Fibroblast of skin of left biceps (primary cell): ENCODE measurements at places on chromosomes 16 and 17.

DNA sequence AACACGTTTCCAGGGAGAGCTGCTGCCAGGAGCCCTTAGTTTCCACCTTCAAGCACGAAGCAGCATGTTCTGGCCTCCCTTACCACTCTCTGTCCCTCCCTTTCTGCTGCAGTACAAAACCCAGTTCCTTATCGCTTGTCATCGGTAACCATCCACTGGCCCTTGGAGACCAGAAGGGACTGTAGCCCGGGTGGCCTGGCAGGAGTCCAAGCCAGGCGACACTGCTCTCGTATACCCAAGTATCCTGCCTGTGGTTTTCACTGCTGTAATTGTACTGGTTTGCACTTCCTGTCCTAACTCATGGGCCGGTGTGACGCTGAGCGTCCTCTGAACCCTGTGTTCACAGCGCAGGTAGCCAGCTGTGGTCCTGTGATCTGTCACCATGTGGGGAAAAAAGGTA lies 81.1 kb downstream of the MAF start:
- DNase-seq = no peak

DNA sequence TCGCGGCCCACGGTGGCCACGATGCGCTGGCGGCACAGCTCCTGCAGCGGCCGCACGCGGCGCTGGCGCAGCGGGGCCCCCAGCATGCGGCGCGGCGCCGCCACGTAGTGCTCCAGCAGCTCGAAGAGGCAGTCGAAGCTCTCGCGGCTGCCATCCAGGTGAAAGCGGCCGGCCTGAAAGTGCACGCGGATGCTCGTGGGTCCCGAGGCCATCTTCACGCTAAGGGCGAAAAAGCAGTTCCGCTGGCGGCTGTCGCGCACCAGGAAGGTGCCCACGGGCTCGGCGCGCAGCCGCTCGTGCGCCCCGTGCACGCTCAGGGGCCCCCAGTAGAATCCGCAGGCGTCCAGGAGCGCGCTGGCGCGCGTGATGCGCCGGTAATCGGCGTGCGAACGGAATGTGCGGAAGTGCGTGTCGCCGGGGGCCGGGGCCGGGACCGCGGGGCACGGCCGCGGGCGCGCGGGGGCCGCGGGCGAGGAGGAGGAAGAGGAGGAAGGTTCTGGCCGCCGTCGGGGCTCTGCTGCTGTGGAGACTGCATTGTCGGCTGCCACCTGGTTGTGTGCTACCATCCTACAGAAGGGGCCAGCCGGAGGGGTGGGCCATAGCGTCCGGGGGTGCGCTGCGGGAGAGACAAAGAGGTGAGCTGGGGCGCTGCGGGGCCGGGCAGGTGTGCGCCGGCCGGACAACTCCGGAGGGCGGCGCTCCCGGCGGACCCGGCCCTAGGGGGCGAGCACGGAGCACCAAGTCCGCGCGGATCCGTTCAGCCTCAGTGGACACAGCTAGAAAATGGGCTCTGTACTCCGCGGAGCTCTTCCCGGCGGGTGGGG lies 879 bp downstream of the SOCS1 start:
- no peak for DNase-seq

GRCh38 chr17:54864636-54865356 lies 35.9 kb upstream of the TOM1L1 start:
- no peak for DNase-seq

DNA sequence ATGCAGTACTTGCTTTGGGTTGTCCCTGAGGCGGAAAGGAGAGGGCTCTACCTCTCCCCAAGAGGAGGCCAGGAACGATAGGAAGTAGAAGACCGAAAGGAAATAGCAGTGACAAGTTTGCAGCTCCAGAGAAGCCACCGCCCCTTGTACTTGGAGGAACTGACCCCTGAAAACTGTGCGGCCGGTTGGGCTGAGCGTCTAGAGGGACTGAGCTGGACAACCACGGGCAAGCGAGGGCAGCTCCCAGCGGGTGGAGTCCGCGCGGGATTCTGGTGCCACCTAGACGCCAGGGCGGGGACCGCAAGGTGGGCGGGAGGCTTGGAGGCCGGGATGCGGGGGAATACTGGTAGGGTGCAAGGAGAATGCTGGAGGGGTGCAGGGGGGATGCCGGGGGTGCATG lies 1.3 kb upstream of the SLC6A4 start:
- no peak for DNase-seq

GRCh38 chr17:21253646-21254441 lies 634 bp upstream of the NATD1 start:
- no peak for DNase-seq

DNA sequence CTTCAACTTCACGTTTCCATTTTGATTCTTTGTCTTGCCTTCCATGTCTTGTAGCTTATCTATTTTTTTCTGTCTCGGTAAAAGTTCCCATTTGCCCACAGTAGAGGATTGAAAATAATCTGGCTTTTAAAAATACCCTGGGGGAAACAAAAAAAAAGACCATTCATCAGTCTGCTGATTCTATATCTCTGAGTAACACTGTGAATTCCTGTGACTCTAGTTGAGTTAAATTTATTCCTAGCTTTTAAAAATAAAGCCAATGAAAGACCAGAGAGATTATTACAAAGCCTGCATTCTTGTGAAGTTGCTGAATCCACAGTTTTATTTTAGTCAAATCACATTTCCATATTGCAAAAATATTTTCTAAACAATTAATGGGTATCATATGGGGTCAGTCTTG lies 532.3 kb downstream of the CDH13 start:
- DNase-seq = no peak

DNA sequence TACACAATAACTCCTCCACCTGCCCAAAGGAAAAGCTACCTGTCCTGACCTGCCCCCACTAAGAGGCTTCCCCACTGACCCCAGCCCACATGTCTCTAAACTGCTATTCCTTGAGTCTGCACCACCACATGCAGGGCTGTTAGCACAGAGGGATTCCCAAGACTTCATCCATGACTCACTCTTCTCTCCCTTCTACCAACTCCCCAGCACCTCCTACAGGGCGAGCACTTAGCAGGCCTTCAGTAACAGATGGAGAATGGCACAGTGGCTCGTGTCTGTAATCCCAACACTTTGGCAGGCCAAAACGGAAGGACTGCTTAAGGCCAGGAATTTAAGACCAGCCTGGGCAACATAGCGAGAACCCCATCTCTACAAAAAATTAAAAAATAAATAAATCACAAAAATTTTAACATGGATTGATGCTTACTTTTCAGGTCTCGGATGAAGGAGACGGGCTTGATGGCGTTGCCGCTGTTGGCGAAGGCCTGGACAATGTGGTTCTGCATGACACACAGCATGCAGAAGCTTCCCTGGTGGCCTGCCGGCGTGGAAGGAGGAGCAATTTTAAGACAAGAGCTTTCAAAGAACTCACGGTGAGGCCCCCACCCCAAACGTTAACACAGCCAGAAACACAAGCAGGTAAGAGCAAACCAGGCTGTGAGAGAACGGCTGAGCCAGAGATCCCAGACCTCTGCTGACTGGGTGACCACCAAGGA lies 12.0 kb downstream of the USP36 start:
- no peak for DNase-seq

DNA sequence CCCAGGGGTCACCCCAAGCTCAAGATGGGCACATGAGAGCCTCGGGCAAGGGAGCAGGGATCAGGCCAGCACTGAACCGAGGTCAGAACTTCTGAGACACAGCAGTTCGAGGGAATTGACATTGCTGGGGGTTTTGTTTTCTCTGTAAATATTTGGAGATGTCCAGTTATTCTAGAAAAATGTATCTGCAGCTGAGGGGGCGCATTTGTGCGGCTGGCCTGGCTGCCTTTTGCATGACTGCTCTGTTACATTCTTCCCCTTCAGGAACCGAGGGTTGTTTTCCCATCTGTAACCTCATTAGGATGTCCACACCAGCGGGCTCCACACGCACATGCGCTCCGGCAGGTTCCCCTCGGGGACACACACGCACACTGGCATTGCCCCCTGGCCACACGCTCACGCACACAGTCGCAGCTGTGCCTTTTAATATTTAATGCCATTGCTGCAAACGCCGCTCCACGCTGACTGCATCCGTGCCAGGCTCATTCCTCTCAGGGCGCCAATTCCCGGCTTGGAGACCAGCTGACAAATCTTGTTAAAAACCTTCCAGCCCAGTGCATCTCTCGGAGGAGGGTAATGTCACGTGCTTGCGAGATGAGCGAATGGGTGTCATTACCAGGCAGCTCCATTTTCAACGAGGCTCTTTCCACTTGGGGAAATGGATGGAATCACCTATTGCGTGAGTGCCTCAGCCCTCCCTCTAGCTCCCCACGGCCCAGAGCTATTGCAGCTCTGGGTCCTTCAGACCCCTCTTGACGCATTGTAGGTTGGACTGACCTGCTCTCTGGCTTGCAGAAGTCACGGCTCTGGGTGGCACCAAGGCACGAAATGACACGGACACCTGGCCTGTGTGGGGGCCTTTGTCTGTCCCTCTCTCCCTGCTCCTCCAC lies 13.1 kb downstream of the CCR7 start:
- peak; percentile 68 for DNase-seq

GRCh38 chr17:41583137-41584127 lies 3.3 kb downstream of the KRT14 start:
- DNase-seq = no peak

DNA sequence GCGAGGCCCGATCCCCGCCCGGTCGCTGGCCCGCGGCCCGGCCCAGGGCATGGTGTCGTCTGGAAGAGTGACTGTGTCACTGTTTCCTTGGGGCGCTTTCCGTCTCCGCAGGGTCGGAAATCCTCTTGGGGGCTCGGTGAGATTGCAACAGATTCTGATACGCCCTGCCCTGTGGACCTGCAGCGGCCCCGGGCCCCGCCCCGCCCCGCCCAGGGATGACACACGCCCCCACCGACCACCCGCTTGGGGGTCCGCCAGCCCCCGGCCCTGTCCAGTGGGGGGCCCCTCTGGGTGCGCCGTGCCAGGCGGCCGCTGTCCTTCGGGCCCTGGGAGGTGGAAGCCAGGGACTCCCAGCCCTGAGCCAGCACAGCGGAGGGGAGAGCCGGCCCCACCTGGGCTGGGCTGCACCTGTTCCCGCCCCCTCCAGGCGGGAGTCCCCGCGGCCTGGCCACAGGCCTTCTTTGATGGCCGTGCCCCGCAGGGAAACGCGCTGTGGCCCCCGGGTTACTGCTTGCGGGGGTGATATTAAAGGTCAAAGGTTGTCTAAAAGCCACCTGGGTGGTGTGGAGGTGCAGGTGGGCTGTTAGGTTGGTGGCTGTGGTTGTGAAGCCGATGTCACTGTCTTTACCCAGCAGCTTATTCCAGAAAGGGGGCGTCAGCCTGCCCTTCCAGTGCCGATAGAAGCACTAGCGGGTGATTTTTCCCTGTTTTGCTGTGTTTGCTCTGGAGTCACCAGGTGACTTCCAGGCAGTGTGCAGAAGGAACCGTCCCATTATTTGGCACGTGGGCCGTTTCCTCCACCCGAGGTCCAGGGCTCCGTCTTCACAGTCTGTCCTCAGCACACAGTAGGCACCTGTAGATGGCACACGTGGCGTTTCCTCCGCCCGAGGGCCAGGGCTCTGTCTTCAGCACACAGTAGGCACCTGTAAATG lies 752 bp downstream of the TBC1D24 start:
- no peak for DNase-seq

- no peak for DNase-seq
These were observed 7.2 kb downstream of the PMP22 start for GRCh38 chr17:15257796-15258512.

DNA sequence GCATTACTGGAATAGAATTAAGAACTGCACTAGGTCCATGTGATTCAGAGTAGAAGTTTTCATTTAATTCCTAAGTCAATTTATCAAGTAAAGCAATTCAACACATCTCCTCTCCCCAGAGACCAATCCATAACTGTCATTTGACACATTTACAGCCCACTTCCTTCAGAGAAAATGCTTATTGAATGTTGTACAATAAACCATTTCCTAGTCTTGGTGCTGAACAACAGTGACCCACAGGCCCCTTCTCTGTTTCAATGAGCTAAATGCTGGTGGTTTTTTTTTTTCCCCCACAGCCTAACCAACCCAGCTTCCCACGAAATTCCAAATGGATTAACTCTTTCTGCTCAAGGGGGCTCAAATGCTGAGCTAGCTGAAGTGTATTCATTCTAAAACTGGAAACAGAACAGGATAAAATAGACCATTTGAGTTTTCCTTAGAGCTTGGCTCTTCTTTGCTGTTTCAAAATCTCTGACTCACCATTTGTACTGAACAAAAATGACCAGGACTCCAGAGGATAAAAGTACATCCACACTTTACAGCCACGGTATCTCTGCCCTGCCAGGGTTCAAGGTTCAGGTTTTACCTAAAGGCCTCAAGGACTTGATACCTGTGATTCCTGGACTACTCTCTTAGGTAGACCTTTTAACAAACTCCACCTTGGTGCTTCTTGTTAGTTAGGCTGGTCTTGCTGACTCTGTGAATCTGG lies 62.3 kb downstream of the TMEM100 start:
- DNase-seq = peak; percentile 99

- DNase-seq = no peak
These were observed 7.4 kb downstream of the TMC6 start for GRCh38 chr17:78120971-78121800.

DNA sequence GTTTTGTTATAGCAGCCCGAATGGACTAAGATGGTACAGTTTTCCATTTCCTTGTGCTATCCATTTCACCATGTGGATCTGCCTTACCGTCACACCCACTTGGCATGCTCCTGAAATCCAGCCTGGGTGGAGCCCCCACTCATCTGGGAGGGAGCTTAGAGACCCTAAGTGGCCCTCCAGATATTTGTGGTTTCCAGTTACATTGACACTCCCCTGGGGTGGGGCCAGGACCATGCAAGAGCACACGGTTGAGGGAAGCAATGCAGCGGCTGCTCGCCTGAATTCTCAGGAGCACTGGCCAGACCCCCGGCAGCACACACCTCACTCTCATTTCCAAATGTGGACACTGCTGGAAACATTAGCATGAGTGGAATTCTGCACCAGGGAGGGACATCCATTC lies 231.1 kb downstream of the UTP18 start:
- DNase-seq = no peak
